ENCODE measurements at places on chromosomes 7 and 10. TPM values are rescaled to one million over a fixed set of nuclear protein-coding genes. Genes with fewer than 3 reads are reported as not detected.

DNA sequence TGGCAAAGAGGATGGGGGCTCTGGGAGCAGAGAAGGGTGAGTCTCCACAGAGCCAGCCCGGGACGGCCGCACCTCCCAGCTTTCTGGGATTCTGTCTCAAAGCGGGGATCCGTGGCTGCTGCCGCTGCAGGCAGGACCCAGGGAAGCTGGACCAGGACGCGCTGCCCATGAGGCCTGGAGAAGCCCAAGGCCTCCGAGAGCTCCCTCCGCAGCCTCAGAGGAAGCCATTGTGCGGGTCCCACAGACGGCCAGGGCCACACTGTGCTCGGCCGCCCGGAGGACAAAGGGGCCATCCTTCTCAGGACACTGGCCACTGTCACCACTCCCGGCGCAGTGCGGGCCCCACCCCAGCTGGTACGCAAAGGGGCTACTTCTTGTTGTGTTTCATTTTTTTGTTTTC lies 79.3 kb upstream of the PDGFA start:
- DNase-seq = no peak

- no peak for DNase-seq
These were observed 625.5 kb upstream of the GALNT17 start for GRCh38 chr7:70506434-70506833.

- peak; percentile 5 for DNase-seq
These were observed 102.8 kb upstream of the RET start for GRCh38 chr10:42973870-42974692.

DNA sequence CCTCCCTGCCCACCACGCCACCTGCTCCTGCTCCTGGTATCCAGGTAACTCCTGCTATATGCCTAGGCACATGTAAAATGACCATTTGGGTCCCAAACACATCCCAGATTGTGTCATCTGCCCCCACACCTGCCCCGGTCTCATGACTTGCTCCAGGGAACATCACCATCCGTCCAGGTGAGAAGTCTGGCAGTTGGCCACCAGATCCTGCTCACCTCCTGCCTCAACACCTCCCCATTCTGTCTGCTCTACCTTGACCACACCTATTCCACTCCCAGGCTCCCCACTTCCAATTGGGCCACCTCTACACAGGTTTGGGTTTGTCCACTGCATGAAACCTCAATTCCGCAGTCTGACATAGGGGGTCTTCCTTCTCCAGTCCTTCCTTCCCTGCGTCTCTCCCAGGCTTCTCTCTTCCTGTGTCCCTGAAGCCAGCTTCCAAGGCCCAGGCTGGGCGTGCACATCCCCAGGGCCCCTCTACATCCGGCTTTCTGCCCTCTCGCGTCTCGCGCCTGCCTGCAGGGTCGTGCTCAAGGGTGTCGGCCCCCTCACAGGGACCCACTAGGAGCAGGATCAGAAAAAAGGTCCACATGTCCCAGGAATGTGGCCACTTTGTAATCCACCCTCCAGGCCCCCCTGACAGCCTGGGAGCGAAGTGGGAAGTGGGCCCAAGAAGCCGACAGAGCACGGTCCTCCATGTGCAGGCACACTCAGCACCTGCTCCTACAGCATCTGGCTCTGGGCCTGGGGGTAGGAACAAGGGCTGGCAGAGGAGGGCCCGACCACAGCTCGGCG lies 49.3 kb upstream of the DAGLB start:
- DNase-seq = no peak

GRCh38 chr10:6763001-6763400 lies 182.9 kb upstream of the PRKCQ start:
- DNase-seq = no peak

- no peak for DNase-seq
These were observed 8.8 kb downstream of the CAPZA2 start for GRCh38 chr7:116871061-116871700.

DNA sequence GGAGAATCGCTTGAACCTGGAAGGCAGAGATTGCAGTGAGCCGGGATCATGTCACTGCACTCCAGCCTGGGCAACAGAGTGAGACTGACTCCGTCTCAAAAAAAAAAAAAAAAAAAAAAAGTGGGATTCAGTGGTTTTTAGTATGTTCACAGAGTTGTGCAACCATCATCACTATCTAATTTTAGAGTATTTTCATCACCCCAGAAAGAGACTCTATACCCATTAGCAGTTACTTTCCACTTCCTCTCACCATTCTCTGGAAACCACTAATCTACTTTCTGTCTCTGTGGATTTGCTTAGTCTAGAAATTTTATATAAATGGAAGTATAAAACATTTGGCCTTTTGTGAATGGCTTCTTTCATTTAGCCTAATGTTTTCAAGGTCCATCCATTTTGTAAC lies 113.4 kb downstream of the ST7 start:
- no peak for DNase-seq

DNA sequence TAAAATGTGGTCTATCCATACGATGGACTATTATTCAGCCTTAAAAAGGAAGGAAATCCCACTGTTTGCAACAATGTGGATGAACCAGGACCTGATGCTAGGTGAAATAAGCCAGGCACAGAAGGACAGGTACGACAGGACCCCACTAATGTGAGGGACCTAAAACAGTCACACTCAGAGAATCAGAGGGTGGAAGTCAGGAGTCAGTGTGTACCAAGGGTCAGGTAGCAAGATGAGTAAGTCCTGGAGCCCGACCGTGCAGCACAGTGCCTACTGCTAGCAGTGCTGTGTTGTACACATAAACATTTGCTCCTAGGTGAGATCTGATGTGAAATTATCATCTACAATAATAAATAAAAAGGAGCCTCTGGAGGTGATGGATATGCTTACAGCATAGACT lies 322.3 kb downstream of the GLRX3 start:
- DNase-seq = no peak

DNA sequence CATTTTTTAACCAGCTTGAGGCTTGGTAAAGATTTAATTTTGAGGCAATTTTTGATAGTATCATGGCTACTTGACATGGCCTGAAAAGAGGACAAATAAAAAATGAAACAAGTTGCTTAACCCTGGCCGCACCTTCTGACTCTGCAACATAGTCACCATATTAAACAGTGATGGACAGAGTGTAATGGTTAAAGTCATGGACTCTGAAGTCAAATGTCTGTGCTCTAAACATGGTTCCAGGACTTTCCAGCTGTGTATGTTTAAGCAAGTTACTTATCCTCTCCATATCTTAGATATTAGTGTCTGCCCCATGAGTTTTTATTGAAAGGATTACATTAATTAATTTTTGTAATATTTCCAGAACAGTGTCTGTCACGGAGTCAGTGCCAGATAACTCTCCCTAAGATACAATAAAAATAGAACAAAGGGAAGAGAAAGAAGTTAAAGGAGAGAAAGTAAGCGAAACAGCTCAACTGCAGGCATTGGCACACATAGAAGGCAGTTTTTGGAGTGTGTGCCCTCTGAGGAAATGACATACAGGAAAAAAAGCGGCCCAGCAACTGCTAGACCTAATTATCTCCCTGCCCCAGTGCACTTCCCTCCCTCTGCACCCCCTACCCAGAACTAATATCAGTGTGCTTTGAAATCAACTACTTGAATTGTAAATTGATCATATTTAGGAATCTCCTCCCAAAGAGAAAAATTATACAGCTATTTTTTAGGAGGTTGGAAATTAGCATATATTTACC lies 65.3 kb downstream of the MACC1 start:
- no peak for DNase-seq

DNA sequence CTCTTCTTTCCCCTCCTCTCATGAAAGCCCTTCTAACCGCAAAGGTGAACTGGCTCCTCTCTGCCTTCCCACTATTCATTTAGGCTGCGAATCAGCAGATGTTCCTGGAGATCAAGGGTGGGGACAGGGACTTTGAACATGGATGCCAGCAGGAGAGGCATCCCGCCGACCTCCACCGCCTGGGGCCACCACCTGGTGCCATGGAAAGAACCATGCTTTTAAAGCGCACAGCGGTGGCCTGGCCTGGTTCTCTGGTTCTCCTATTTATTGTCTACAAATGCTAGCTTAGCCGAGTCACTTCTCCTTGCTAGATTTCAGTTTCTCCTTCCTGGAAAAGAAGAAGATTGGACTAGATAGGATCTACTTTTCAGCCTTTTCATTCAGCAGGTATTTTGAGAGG lies 43.2 kb upstream of the KCNMA1 start:
- DNase-seq = no peak

DNA sequence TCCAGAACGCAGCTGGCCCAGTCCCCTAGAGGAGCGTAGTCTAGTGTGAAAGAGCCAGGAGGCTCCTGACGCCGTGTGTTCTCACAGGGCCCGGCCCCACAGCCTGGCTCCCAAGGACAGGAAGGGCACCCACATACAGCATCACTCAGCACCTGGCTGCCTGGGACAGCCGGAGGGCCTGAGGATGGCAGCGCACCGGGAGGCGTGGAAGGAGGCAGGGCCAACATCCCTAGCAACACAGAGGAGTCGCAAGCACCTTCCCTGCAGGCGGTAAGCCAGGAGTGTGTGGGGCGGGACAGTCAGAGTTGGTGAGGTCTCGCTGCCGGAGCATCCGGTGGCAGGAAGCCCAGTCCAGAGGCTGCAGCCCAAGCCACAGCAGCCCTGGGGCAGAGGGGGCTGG lies 125.8 kb downstream of the MAD1L1 start:
- DNase-seq = no peak

GRCh38 chr7:44103923-44104859 lies at the start of gene AEBP1:
AEBP1 (plus strand) TSS chr7:44104345; CDS start chr7:44104666, 321 bp downstream.
- no peak for DNase-seq

GRCh38 chr7:101978683-101979082 lies 161.3 kb downstream of the CUX1 start:
- no peak for DNase-seq

GRCh38 chr10:31000867-31001266 lies 30.8 kb downstream of the ZNF438 start:
- DNase-seq = no peak

The SEMA3C gene
- 46.2 TPM for total RNA-seq

The LYZL2 gene
- not detected for total RNA-seq

The ITPRID1 gene
- not detected for total RNA-seq

The GTPBP4 gene
- 104 TPM for total RNA-seq

The ANK3 gene
- total RNA-seq = 15.7 TPM

The NDUFB8 gene
- total RNA-seq = 180 TPM

The CFTR gene
- total RNA-seq = 0.75 TPM
